ENCODE measurements at places on chromosomes 16 and 17.

GRCh38 chr16:76976101-76976500 lies 214.9 kb upstream of the MON1B start:
- DNase-seq: no peak

DNA sequence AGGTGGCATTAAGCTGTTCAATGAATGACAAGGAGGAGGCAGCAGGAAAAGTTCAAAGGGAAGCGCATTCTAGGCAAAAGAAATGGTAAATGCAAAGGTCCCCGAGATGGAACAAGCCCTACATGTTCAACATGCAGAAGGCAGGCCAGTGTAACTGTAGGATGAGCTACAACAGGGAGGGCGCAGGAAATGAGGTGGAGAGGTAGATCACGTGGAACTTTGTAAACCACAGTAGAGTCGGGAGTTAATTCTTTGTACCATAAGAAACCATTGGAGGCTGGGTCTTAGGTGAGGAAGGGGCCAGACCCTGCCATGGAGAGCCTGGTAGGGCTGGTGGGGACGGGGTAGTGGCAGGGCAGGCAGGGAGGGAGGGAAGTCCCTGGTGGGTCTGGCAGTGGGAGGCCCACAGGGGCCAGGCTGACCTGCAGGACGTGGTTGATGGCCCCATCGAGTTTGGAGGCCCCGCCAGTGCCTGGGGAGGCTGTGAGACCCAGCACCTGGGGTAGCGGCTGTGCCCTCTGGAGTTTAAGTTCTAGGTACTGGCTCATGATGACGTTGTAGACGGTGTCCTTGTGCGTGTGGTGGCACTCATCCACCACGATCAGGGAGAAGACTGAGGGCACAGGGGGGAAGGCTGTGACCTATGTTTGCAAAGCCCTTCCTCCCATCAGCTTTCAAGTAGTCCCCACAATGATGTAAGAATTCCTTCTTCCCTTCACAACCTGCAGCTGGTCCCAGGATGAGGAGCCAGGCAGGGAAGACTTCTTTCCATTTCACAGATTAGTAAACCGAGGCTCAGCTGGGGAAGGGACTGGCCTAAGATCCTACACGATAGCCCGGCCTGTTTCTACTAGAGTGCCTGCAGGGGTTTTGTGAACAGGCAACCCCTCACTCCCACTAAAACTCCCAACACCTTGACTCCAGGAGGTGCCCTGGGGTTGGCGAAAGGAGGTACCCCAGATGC lies 1.9 kb downstream of the DHX58 start:
- DNase-seq: no peak

DNA sequence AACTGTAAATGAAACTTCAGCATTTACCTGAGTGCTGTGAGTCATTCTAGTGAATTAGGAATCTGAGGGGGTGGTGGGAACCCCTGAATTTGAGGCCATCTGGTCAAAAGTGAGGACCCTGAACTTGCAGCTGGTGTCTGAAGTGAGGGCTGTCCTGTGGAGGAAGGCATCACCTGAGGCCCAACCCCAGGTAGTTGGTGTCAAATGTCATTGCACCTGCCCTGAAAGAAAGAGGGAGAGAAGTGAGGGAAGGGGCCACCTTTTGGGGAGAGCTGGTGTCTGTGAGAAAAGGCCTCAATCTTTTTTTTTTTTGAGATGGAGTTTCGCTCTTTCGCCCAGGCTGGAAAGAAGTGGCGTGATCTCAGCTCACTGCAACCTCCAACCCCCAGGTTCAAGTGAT lies 12.5 kb upstream of the PRPSAP1 start:
- no peak for DNase-seq

DNA sequence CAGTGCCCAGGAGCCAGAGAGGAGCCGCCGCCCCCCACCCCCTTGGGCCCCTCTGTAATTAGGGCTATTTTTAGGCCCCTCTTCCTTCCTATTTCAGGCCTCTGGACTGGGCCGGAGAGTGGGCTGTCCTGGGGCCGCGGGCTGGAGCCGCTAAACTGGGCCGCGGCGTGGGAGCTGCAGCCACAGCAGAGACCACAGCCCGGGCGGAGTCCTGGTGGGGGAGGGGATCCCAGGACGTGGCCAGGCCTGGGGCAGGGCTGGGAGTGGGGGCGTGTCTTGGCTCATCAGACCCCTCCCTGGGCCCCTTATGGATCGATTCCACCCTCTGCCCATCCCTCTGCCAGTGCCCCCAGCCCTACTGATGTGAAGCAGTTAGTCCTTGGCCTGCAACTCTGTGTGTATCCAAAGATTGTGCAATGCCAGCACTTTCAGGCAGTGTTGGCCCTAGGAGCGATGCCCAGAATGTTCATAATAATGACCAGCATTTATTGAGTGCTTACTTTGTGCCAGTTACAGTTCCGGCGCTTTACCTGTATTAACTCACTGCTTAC lies 15.0 kb upstream of the TAC4 start:
- no peak for DNase-seq

- no peak for DNase-seq
Measured at GRCh38 chr17:59277031-59277430, 54.4 kb upstream of the YPEL2 start.

GRCh38 chr16:47976636-47977210 lies 179.1 kb downstream of the ABCC12 start:
- no peak for DNase-seq

- DNase-seq: no peak
Measured at GRCh38 chr16:55372792-55373488, 48.9 kb downstream of the IRX6 start.

GRCh38 chr17:40803617-40804082 lies 3.9 kb upstream of the KRT28 start:
- DNase-seq: peak; percentile 59

- DNase-seq: no peak
Measured at GRCh38 chr16:56637814-56638750, at the start of gene MT1A. MT1A (plus strand) TSS chr16:56638666; CDS start chr16:56638739, 73 bp downstream.

DNA sequence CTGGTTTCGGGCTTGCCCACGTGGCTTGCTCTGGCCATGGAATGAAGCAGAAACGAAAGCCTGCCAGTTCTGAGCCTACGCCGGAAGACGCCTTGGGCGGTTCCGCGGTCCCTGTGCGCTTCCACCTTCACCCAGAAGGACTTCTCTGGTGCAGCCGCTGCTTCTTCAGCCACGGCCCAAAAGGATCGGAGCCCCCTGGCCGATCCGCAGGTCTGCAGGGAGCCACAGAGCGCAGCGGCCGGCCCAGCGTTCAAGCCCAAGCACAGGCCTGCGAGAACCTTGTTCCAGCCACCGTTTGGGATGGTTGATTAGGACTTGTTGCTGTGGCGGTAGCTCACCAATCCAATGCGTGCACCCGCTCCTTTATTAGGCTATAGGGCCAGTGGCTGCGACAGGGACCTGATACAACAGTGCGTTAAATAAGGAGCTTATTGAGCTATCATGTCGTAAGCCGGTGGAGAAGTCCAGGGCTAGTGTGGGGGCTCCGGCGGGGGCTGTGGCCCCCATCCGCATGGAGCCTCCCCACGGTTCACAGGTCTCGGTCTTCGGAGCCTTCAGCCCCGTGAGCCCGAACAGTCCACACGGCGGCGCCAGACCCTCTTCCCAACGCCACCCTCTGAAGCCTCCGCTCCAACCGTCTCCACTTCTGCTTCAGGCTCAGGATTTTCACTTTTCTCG lies 10.2 kb upstream of the MPP2 start:
- peak; percentile 44 for DNase-seq

DNA sequence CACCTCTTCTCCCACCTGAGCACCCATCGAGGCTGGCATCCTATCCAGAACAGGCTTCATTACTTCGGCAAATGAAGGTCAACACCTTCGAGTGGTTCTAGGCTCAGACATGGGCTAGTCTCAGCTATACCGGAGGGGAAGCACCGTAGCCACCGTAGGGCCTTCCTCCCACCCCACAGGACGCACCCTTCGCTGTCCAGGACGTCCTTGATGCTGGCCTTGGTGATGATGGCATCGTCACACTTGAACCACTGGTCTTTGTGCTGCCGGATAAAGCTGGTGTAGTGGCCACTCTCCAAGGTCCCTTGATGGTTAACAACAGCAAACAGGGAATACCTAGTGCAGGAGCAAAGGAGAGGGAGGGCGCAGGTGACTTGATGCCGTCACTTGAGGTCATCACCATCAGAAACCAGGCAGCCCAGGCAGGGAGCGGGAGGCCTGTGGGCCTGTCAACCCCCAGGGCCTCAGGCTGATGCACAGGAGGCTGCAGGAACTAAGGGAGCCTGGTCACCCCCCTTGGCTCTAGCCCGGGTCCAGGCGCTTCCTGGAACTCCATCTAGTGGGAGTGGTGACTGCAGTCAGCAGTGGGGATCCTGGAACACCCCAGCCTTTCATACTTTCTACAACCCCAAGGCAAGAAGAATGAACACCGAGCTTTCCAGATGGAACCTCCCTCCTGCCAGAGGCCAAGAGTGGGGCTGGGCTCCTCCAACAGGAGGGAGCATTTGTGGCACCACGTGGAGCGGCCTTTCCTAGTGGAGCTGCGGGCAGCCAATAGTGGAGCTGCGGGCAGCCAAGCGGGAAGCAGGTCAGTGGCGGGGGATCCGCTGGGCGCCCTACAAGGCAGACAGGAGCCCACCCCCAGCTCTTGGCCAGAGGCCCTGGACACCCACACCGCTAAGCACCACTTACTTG lies 38.5 kb downstream of the USP22 start:
- no peak for DNase-seq

DNA sequence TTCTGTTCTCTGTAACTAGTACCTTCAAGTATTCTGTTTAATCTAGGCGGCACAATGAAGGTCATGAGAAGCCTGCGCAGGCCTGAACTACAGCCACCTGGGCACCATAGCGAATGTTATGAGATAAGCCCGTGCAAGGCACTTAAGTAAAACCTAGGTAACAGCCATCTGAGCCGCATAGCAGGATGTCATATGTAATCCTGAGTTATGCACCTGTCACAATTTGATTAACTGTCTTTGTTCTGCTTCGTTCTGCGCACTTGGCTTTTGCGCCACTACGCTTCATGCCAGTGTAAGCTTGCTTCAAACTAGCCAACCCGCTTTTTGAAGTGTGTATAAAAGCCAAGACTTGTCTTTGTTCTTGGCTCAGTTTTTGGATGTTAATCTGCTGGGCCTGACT lies 449.8 kb downstream of the KCNJ18 start:
- no peak for DNase-seq

- no peak for DNase-seq
Measured at GRCh38 chr16:56871172-56871593, 6.2 kb downstream of the SLC12A3 start.

GRCh38 chr17:72407336-72407909 lies 286.6 kb downstream of the SOX9 start:
- DNase-seq: no peak

DNA sequence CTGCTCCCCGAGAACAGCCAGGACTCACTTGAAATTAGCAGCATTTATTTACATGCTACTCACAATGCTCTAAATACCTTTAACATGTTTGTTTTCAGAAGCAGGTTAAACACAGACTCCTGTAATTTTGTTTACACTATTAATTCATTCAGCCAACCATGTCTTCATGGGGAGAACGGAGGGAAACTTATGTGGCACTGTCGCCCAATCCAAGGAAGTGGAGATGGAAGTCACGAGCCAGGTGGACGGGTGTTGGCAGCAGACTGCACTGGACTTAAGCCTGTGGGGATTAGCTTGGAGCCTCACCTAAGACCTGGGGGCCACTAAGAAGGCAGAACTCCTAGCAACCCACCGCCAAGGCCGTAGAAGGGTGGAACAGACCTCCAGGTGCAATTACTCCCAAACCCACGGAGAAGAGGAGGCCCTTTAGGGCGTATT lies 8.8 kb upstream of the GFAP start:
- DNase-seq: no peak

DNA sequence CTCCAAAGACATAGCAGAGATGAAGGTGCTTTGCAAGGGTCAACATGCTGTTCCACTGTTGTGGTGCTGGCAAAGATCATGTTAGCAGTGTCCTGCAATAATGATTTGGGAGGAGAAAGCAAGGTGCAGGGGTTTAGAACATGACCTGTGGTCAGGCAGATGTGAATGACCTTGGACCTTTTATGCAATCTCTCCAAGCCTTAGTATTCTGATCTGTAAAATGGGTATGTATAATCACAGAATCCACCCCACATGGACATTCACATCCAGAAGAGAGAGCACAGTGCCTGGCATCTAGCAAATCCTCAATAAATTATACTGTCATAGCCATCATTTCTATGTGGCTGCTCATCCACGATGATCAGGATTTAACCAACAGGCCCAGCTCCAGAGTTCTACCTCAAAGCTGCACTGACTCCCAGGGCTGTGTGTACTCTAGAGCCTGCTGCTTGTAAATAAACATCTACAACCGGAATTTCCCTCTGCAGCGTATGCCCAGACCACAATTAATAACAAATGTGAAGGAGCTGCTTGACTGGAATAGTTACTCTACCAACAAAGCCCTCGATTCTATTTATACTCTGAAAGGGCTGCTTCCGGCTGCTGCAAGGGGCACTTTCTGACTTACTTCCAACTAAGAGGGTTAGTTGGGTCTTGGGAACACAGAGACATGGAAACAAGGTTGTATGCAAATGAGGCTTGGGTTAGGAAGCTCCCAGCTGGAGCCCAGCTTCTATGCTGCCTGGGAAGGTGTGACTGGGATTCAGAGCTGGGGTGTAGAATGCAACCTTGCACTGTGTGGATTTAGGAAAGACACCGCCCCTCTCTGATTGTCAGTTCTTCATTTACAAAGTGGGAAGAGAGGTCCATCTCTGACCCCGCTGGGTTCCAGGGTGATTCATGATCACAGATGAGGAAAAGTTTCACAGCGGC lies 265.2 kb downstream of the XYLT1 start:
- no peak for DNase-seq

GRCh38 chr16:21197112-21197511 lies 14.3 kb downstream of the ZP2 start:
- no peak for DNase-seq

DNA sequence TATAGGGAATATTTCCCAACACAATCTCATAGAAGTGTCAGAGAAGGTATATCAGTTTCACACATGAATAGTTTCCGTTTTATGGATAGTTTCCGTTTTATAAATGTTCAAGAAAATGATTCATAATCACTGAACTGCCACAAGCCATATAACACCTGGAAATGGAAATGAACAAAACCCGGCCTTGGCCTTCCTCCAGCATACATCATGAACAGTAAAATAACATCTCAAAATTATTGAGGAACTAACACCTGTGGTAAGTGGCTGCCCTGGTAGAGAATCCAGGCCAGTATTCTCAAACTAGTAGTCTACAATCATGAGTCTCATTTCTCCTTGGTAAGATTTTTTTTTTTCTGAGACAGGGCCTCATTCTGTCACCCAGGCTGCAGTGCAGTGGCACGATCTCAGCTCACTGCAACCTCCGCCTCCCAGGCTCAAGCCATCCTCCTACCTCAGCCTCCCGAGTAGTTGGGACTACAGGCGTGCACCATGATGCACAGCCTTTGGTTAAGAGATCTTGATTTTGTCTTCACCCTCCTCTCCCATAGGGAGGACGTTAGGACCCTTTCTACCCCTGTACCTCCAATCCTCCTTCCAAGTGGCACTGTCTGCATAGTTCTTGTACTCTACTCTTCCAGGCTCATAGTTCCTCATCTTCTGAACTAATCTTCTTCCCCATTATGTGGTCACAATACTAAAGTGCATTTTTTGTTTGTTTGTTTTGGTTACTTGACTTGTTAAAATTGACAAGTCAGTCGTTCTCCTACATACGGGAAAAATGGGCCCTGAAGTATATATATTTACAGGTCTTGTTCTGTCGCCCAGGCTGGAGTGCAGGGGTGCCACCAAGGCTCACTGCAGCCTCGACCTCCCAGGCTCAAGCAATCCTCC lies 15.0 kb upstream of the RGS9 start:
- DNase-seq: no peak

- no peak for DNase-seq
Measured at GRCh38 chr16:49055291-49055690, 226.3 kb downstream of the CBLN1 start.

All from stimulated activated CD4-positive, alpha-beta T cell treated with anti-CD3 and anti-CD28 coated beads, TNF-alpha, amount 100 ng/mL, for 24 hours (primary cell).